ENCODE measurements at places on chromosomes 5 and 9.

GRCh38 chr9:76943054-76943453 lies 37.1 kb upstream of the PRUNE2 start:
- DNase-seq, result no peak

DNA sequence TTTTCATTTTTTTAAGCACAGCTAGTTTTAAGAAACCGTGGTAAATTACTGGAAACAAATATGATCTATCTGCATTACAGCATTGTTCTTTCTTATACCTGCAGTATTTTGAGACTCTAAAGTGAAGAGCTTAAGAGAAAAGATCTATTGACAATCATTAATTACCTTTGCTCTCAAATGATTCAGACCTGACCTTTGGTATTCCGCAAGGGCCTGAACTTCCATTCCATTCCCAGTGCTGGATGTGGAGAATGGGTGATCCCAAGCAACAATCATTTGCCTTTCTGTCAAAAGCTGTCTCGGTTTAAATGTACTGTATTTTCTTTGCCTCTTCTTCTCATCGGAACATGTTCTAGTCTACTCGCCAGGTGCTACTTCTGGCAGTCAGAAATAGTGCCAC lies 18.9 kb downstream of the NREP start:
- DNase-seq, result no peak

DNA sequence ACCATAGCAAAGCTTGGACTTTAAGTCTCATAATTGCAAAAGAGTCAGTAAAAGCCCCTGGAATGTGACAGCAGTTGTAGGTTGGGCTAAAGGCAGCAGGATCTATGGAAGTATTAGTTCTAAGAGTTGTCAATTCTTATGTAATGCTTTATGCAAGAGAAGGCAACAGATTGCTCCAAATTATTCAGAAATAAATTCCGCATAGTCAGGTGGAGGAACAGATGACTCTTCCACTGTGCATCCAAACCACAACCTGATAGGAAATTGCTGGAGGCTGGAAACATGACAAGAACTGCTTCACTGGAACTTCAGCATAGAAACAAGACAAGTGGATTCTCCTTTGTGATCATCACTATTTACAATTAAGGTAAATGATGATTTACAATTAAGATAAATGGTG lies 101.0 kb downstream of the STARD4 start:
- DNase-seq, result no peak

GRCh38 chr9:134676361-134676760 lies 34.8 kb downstream of the COL5A1 start:
- no peak for DNase-seq

- no peak for DNase-seq
Observed at GRCh38 chr5:43017428-43017815, 22.7 kb downstream of the ANXA2R start.

- no peak for DNase-seq
Observed at GRCh38 chr5:149497357-149497756, 53.9 kb downstream of the CSNK1A1 start.

DNA sequence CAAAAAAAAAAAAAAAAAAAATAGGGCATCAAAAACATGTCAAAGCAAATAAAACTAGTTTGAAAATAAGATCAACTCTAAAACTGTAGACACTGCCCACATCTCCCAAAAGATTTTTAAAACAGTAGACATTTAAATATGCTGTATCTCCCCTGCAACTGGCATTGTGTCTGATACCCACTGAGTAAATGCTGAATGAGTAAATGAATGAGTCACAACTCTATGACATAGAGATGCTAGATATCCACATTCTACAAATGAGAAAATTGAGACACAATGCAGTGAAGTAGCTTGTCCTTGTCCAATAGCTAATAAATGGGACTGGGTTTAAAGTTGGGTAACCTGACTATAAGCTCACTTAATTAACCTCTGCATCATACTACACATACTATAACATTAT lies 14.1 kb upstream of the MAP1B start:
- DNase-seq, result no peak

DNA sequence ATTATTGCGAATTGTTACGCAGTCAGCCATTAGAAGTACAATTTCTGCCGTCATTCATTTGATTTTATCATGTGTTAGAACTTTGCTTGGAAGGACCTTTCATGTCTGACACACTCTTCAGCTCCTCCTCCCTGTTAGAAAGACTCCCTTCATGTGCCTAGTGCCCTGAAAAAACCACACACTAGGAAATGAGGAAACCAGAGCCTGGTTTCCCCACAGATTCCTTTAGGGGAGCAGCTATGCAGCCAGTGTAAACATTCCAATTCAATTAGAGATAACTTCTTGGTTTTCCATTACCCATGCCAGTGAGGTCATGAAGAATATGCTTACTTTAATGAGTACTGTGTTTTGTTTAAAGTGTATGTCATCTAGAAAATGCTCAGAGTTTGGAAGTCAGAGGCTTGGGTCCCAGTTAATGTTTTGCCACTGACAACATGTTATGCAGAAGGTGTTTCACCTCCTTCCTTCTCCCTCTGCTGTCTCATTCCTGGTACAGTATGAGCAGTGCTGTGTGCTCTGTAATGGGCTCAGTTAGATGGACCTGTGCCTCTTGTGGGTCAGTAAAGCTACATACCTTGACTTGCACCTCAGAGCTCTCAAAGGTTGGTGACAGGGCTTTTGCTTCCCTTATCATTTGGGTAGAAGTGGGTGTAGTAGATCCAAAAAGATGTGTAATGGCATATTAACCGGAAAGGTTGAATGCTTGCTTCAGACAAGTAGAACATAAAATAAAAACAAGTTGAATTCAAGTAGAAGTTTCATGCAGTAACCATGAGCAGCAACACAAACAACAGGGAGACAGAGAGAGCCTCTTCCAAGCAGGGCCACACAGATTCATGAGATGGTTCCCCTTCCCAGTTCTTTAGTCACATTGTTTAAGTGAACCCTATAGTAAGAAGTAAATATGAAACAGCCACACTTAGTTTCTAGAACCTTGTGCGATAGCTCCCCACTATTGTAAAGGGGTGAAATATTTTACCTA lies 52.6 kb upstream of the TNFAIP8 start:
- no peak for DNase-seq

DNA sequence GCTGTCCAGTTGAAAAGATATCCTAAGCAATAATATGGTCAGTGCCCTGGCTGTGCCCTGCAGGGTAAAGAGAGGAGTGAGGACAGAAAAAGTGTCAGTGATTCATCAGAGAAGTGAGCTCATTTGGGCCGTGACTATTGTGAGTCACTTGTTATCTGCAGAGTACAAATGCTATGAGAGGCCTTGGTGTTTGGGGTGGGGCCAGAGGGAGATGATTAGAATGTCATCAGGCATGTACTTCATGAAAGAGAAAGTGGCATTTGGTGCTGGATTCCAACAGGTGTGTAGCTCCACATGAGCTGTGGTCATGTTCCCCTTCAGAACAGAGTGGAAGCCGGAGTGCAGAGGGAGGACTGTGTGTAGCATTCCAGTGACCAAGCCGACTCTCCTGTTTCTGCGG lies 174.1 kb downstream of the KDM4C start:
- DNase-seq, result no peak

DNA sequence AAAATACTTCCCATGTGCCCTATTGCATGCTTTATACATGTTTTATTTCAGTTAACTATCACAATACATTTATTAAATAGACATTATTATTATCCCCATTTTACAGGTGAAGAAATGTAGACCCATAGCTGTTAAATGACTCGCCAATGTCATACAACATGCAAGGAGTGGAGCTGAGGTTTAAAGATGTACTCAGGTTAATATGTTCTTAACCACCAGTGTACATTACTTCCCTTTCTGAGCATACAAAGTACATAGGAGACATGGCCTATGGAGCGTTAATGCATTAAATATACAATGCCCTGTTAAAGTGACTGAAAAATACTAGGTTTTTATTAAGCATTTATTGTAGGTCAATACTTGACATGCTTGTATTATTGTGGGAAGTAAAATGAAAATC lies 407.0 kb downstream of the PDE4D start:
- DNase-seq, result no peak

DNA sequence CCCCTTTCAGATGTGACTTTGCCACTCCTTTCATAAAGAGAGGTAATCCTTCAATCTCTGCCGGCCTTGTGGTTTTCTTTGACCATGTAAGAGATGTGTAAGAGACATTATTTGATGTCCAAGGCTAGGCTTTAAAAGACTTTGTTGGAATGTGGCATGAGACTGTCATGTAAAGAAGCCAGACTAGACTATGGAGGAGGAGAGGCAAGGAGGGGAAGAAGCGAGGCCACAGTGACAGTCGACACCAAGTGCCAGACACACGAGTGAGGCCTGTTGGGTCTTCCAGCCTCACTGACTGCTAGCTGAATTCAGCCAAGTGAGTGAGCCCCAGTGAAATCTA lies 1013.3 kb downstream of the MAT2B start:
- no peak for DNase-seq

DNA sequence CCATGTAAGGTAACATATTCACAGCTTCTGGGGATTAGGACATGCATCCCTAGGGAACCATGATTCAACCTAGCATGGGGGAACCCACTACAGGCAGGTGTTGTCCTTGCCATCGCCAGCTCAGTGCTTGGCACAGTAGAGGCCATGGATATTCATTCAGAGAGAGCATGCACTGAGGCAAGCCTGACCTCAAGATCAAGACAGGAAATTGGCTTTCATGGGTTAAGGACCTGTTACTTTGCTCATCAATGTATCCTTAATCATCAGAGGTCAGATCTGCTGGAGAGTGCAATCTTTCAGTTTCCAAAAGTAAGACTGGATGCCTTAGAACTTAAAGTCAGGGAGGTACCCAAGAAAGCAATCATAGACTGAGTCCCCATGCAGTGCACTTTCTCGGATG lies 84.0 kb downstream of the KCNIP1 start:
- no peak for DNase-seq
